Hematopoietic multipotent progenitor cell treated with erythropoietin and hydrocortisone succinate and interleukin-3 and kit ligand, for 17 days (in vitro differentiated cells): ENCODE measurements at places on chromosomes 6 and 20.

DNA sequence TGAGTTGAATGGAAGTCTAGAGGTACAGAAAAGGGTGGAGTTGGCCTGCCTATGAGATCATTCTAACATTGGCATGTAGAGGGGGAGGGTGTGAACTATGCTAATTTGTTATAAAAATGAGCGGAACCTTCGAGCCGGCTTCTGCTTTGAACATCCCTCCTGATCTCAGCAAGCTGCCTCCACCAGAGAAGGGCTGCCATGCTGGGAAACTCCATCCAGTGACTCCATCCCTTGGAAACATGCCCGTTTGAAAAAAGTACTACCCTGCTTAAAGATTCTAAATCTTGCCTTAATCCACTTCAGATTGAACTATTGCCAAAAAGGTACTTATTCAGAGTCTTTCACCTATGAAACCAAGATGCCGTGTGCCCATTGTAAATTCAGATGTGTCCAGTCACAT, 43.6 kb upstream of the TMEM170B start:
- no peak for DNase-seq

DNA sequence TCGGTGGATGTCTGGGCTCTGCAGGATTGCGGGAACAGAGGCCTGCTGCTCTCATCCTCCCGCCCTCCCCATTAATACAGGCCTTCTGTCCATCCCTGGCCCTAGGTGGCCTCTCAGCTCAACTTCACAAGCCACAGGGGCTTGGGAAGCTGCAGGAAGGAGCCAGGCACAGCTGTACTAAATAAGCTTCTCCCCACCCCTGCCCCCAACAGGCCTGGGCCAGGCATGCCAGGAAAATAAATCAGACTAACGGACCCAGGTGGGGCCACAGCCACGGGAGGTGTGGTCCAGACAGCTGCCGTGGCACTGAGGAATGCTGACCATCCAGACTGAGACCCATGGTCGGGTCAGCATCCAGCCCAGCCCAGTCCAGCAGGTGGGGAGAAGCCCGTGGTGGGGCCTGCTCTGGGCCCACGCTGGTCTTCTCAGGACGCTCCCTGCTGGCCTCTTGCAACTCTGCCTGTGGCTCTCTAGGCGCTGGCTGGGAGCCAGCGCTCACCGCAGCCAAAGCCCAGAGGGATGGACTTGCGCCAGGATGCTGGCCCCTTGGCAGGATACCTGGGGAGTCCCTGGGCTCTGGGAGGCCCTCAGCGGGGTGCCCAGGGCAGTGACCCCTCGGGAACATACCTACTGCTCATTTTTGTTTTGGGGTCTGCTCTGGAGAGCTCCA, 8.6 kb upstream of the YTHDF1 start:
- no peak for DNase-seq

- no peak for DNase-seq
These were observed 152.3 kb upstream of the RPS6KA2 start for GRCh38 chr6:166779381-166779780.

- DNase-seq = no peak
These were observed 69.1 kb downstream of the FOXA2 start for GRCh38 chr20:22515264-22515663.

GRCh38 chr20:41714030-41714429, 95.9 kb upstream of the CHD6 start:
- DNase-seq = no peak

GRCh38 chr6:152026291-152026690, 218.8 kb downstream of the ESR1 start:
- no peak for DNase-seq

- no peak for DNase-seq
These were observed 202.6 kb downstream of the TMEM242 start for GRCh38 chr6:157120534-157121232.

DNA sequence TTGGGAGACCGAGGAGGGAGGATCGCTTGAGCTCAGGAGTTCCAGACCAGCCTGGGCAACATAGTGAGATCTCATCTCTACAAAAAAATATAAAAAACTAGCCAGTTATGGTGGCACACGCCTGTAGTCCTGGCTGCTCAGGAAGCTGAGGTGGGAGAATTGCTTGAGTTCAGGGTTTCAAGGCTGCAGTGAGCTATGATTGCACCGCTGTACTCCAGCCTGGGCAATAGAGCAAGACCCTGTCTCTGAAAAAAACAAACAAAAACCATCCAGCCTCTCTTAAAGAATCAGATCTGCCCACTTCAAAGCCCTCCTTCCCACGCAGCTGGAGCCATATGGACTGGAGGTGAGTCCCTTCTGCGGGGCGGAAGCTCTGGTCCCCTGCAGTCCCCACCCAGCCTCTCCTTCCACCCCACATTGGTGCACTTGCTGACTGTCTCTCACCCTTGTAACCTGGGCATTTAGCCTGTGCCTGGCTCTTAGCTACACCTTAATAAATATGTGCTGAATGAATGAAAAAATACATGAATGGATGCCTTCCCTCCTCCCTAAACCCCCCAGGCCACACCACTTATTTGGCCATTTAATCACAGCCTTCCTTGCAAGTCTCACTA, 7.2 kb upstream of the PARD6B start:
- DNase-seq = no peak

DNA sequence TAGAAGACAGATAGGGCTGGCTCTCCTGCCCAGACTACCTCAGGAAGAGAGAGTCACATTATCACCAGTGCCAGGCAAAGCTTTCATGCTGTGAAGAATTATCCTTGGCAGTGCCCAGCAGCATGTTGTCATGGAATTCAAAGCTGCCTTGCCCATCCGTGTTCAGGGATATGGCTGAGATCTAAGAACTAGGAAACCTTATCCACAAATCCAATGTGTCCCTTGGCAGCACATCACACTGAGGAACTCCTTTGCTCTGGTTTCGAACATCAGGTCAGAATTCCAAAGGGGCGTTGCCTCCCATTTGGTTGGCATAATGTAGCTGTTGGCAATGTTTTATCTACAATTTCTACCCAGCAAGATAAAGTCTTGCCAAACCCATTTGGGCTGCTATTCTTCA, 52.7 kb downstream of the ADGRF1 start:
- DNase-seq = no peak

- no peak for DNase-seq
These were observed 61.6 kb upstream of the DSP start for GRCh38 chr6:7479801-7480266.

GRCh38 chr20:32333988-32334885, 23.9 kb upstream of the ASXL1 start:
- DNase-seq = peak; percentile 80

GRCh38 chr6:38599261-38599660, 40.5 kb downstream of the BTBD9 start:
- no peak for DNase-seq

DNA sequence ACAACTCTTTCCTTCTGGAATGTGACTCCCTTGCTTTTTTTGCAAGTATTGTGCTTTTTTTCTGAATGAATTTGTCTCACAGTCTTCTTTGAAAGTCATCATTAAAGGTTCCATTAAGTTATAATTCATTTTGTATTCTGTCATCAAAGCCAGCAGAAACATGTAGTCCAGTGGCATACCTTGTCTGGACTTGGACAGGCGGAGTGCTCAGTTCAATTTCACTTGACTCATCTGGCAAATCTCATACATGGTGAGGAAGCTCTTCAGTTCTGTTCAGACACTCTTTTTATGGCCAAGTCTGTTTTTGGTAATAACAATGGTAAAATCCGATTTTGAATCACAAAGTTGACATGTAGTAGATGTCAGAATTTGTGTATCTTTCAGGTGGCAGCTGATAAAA, 260.8 kb upstream of the OPRM1 start:
- no peak for DNase-seq

DNA sequence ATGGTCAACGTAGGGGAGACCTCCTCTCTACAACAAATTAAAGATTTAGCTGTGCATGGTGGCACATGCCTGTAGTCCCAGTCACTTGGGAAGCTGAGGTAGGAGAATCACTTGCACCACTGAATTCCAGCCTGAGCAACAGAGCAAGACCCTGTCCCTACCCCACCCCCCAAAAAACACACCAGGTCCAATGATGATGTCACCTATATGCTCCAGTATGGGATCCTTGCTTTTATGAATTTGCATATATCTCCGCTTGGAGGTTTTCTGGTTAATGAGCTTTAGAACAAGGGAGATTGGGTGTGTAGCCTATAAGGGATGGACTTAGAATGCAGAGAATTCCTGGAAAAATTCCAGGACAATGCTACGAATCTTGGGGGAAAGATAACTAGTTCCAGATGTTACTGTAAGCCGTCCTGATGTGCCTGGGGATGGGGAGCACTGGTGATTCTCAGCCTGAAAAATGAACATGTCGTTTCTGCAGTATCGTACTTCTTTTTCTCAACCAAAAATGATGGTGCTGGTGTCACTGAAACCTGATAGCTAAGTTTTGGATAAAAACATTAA, 61.1 kb downstream of the ZBTB2 start:
- DNase-seq = no peak

- DNase-seq = no peak
These were observed 50.5 kb downstream of the TP53INP2 start for GRCh38 chr20:34754611-34755010.

GRCh38 chr20:5734602-5735001, 15.6 kb upstream of the SHLD1 start:
- DNase-seq = peak; percentile 58

DNA sequence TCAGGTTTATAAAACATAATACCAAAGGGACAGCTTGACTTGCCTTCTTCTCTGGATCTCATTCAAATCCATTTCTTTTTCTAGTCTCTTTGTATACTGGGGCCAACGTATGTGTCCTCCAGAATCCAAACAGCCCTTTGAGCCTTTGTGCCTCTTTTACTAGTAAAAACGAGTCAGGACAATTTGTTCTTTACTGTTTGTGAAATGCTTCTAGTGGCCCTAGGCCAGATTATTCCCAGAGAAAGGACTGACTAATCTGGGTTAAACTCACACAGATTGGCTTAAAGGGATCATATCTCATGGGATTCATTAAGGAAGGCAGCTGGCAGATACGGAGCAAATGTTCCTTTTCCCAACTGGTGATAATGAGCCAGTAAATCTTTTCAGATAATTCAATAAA, 32.1 kb upstream of the MANEA start:
- no peak for DNase-seq

DNA sequence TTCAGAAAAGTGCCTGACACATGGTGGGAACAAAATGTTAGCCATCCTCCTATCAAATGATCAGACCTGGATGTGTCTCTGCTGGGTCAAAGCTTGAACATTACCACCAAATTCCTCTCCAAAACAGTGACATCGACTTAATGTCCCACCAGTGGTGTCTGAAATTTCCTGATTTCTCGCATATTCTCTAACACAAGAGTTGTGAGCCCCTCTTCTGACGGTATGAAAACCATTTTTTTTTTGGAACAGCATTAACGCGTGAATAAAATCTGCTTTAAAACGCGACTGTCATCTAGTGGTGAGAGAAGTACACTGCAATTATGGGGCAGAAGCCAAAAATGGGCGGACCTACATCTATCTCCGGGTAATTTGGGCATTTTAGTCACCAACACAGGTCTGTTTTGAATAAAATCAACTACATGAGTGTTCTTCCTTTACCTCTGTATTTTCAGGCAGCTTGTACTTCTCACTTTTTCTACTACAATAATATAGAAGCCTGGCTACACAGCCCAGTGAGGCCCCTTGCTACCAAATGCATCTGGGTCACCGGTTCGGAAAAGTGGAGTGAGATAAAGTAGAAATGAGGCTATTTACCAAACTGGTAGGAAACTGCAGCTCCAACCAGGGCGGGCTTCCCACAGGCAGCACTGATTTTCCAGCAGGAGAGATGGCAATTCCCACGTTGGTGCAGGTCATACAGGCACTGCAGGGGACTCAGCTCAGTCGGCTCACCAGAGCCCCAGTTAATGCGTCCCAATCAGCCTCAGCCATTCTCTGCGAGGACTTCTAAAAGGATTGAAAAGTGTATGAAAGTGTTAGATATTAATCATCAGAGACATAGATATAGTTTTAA, 27.4 kb downstream of the MGME1 start:
- DNase-seq = peak; percentile 80

DNA sequence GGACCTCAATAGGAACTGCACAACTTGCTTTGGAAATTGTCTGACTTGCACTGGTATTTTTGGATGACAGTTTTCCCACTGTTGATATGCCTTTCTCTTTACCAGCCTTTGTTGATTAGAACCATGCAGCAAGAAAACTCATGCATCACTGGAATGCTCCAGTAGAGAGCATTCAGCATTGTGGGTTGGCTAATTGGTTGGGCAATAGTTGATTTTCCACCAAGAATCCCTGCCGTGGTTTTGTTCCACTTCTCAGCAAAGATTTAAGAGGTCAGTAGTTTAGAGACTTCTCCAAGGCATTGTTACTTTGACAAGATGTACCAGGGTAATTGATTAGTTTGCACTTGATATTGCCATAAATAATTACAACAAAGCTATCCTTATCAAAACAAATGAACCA, 260.0 kb downstream of the DHX35 start:
- DNase-seq = no peak

DNA sequence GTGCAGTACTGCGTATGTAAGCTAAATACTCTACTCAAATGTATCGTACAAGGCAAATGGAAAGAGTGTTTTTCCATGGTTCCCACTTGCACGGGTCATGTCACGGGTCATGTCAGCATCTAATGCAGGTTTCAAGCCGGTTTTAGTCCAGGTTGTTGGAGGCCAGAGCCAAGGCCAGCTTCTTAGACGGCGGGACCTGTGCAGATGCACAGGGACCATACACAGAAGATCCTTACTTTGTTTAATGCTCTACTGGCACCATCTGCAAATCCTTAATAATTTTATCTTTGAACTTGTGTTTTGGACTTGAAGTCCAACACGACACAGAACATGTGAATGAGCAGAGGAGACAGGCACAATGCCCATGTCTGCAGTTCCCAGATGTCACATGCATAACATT, 42.7 kb downstream of the SOD2 start:
- no peak for DNase-seq

DNA sequence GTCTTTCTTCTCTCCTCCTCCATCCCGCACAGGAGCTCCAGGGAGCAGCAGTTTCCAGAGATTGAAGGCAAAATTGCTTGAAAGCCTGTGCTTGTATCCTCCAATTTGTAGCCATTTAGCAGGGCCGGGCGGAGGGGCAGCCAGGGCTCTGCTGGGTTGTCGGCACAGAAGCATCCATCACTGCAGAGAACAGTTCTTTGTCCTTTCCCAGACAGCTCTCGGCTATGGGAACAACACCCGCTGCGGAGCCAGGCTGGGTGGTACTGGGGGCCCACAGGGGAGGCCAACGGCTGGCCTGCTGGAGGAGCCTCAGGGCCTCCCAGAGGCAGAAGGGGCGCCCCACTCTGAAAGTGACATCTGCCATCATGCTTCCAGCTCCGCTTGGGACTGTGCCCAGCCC, 7.8 kb downstream of the HRH3 start:
- no peak for DNase-seq

- DNase-seq = no peak
These were observed 109.0 kb downstream of the FUT9 start for GRCh38 chr6:96124778-96125177.

- DNase-seq = no peak
These were observed 25.6 kb upstream of the FAM83D start for GRCh38 chr20:38900606-38901005.
